ENCODE measurements at places on chromosomes 3 and 15. TPM values are rescaled to one million over a fixed set of nuclear protein-coding genes. Genes with fewer than 3 reads are reported as not detected.

DNA sequence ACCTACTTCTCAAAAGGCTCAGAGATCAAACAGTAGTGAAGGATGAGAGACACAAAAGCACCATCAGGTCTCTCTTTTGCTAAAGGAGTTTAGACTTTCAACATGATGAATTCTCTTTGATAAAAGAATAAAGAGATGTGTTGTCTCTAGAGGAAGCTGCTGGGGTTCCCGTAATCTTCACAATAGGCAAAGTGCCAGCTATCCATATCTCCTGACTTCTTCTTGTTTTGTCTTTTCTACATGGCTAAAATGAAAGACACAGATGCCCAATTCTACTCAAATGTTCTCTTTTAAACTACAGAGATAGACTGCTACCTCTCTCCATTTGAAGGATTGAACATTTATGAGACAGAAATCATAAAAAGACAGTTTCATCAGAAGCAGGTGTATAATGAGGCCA is 38.4 kb upstream of the TUSC7 start:
- H3K4me3 ChIP-seq = no peak overlapping the region
- H3K4me1 ChIP-seq = no peaks in the 10 kb centered on the region
- DNase-seq = no peak

- no peaks in the 10 kb centered on the region for H3K27me3 ChIP-seq
- H3K4me3 ChIP-seq = no peak overlapping the region
- H3K4me1 ChIP-seq = peaks cover 6% of the 10 kb centered on the region
These were observed 3.1 kb downstream of the NMNAT3 start for GRCh38 chr3:139674571-139675260.

- DNase-seq = no peak
- no peak overlapping the region for H3K27ac ChIP-seq
- H3K4me3 ChIP-seq = peak overlapping the region; percentile 45
These were observed 203.0 kb downstream of the ABHD5 start for GRCh38 chr3:43893727-43894126.

- no peaks in the 10 kb centered on the region for H3K36me3 ChIP-seq
- DNase-seq = no peak
- H3K4me3 ChIP-seq = no peak overlapping the region
- H3K27me3 ChIP-seq = no peaks in the 10 kb centered on the region
- H3K27ac ChIP-seq = no peak overlapping the region
- H3K4me1 ChIP-seq = no peaks in the 10 kb centered on the region
These were observed 59.0 kb downstream of the FHIT start for GRCh38 chr3:61192222-61192621.

- H3K4me1 ChIP-seq = peaks cover 10% of the 10 kb centered on the region
- no peak overlapping the region for H3K4me3 ChIP-seq
- no peak overlapping the region for H3K27ac ChIP-seq
- H3K27me3 ChIP-seq = no peaks in the 10 kb centered on the region
- H3K36me3 ChIP-seq = peaks cover 30% of the 10 kb centered on the region
These were observed 71.6 kb downstream of the FLNB start for GRCh38 chr3:58079773-58080172.

DNA sequence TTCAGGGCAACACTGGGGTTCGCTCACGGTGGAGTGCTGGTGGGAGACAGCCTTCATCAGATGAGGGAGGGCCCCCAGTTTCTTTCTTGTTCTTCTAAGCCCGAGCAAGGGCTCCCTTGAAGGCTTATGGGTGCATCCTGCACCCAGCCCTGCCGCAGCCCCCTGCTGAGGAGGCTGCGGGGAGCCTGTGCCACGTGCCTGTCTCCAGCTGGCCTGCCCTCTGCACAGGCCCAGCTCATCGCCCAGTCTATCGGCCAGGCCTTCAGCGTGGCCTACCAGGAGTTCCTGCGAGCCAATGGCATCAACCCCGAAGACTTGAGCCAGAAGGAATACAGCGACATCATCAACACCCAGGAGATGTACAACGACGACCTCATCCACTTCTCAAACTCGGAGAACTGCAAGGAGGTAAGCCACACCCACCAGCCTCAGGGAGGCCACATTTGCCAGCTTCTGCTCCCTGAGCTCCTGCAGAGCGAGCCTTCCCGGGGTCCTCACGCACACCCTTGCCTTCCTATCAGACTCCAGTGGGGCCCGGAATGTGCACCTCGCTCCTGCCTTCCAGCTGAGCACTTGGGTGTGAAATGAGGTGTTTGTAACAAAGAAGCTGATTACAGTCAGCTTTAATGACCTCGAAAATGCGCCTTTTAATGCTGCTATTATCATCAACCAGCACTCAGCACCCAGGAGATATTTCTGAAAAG is 164.3 kb downstream of the NSMCE3 start:
- H3K27ac ChIP-seq = no peak overlapping the region
- H3K36me3 ChIP-seq = no peaks in the 10 kb centered on the region

GRCh38 chr3:130702985-130703384 is 43.6 kb downstream of the PIK3R4 start:
- no peaks in the 10 kb centered on the region for H3K4me1 ChIP-seq
- H3K27ac ChIP-seq = no peak overlapping the region
- H3K4me3 ChIP-seq = no peak overlapping the region
- H3K27me3 ChIP-seq = no peaks in the 10 kb centered on the region
- no peak for DNase-seq

DNA sequence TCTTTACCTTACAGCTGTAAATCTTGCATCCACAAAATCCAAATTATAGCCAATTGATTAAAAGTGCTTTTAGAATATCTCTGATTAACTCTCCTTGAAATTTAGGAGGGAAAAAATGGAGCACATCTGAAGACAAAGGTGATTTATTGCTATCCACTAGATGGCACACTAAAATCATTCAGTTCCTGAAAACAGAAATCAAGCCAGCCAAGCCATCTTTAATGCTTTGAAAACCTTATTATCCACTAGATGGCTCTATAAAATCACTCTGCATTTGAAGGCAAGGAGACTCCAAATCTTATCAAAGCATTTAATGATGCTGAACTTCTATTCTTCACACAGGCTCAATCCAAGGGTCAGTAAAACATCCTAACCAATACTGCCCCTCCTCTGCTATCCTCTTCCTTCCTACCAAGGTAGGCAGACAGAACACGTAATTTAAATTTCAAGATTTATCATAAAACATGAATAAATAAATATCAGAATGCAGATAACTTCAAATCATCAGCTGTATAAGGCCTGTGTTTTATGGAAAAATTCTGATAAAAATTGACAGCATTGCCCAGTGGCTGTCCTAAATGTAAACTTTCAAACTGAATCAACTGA is 48.4 kb downstream of the GOLIM4 start:
- H3K4me3 ChIP-seq = no peak overlapping the region
- H3K36me3 ChIP-seq = peaks cover 2% of the 10 kb centered on the region
- DNase-seq = no peak
- peaks cover 9% of the 10 kb centered on the region for H3K4me1 ChIP-seq
- H3K27me3 ChIP-seq = no peaks in the 10 kb centered on the region

- no peak overlapping the region for H3K27ac ChIP-seq
- H3K36me3 ChIP-seq = no peaks in the 10 kb centered on the region
- H3K4me1 ChIP-seq = peaks cover 3% of the 10 kb centered on the region
- H3K27me3 ChIP-seq = no peaks in the 10 kb centered on the region
These were observed 67.1 kb downstream of the PLOD2 start for GRCh38 chr3:146093896-146094295.

DNA sequence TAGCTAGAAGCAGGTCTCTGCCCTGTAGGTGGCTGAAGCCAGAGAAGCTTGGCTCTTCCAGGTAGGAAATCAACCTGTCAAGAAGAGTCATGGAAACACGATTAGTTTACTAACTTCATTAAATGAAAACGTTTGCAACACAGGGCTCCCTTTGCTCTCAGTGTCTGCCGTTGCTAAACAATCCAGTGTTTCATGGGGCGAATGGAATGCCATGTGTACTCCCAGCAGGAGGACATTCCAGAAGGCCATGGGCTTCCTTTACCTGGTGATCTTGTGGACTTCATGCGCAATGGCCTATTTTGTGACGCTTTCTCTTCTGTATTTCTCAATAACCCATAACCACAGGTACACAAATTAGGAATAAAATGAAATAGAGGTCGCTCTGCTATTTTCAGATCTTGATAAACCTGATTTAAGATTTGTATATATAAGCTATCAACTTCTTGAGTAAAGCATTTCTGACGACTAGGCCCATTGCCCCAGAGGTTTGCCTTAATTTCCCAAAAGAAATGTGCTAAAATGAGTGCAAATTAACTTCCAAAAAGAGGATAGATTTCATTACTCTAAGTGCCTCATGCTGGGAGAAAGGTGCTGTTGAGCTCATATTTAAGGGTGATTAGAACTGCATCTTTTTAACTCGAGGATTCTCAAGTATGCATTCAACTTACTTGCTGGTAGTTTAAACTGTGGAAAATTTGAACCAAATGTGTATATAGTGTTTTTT is 171.0 kb downstream of the EPHA3 start:
- no peak for DNase-seq
- no peak overlapping the region for H3K27ac ChIP-seq
- no peaks in the 10 kb centered on the region for H3K4me1 ChIP-seq
- H3K36me3 ChIP-seq = no peaks in the 10 kb centered on the region
- H3K27me3 ChIP-seq = no peaks in the 10 kb centered on the region

GRCh38 chr3:180085122-180085710 is 48.5 kb upstream of the PEX5L start:
- DNase-seq = no peak
- no peak overlapping the region for H3K4me3 ChIP-seq
- no peak overlapping the region for H3K27ac ChIP-seq
- H3K36me3 ChIP-seq = no peaks in the 10 kb centered on the region
- H3K27me3 ChIP-seq = no peaks in the 10 kb centered on the region
- no peaks in the 10 kb centered on the region for H3K4me1 ChIP-seq

GRCh38 chr15:63501256-63502089 is 2.9 kb upstream of the USP3 start:
- H3K4me3 ChIP-seq = no peak overlapping the region
- no peaks in the 10 kb centered on the region for H3K27me3 ChIP-seq
- peaks cover 54% of the 10 kb centered on the region for H3K4me1 ChIP-seq
- DNase-seq = peak; percentile 84
- H3K36me3 ChIP-seq = no peaks in the 10 kb centered on the region
- H3K27ac ChIP-seq = peak overlapping the region; percentile 99

DNA sequence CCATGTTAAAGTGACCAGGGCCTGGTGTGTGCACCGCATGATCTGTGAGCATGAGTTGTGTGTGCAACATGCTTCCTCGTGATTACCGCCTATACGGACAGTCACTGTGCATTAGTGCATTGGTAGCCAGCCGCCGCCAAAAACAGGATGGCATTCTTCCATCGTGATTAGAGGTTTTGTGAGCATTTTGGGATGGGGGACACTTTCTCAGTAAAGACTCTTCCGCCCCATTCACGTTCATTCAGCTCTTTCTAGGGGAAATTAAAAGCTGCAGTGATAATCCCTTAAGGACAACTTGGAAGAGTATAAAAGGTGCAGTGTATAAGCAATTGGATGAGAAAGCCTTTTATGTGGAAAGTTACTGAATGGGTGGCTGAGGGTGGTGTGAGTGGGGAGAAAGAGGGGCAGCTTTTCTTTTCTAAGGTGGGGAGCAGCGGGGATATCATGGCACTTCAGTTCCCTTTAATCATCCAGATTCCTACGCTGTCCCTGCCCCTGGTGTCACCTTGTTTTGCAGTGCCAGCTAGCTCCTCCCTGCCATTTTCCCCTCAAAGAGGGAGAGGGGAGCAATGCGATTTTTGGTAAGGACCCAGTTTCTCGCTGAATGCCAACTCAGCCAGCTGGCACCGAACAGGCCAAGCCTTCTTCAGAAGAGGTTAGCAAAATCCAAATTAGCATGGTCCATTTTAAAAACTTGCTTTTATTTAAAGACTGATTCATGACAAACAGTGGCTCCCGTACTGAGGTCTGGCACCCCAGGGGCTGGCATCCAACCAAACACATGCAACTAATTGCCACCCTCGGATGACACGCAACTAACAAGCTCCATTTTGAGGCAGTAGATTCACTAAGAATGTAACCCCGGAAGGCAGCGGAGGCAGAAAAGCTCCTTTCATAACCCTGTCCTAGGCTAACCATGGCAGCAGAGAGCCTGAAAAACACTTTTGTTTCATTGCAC is 447.8 kb downstream of the FHIT start:
- H3K4me3 ChIP-seq = no peak overlapping the region
- no peaks in the 10 kb centered on the region for H3K4me1 ChIP-seq
- H3K36me3 ChIP-seq = no peaks in the 10 kb centered on the region
- H3K27ac ChIP-seq = no peak overlapping the region

DNA sequence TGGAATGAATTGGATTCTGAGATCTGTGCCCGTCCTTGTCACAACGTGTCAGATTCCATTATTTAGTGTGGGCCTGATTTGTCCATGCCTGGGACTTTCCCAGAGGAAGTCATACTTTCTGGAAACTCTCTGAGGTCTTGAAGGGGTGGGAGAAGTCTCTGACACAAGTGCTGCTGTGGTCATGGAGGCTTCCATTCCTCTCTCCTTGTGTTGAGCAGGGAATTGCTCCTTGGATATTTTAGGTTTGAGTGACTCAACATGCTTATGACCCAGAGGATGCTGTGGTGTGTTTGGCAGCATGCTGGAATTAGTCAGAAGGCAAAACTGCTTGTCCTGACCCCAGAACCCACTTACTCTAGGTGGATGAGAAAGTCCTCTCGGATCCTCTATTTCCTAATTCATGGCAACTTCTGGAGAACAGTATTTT is 132.1 kb downstream of the LPP start:
- peak overlapping the region; percentile 50 for H3K27ac ChIP-seq
- no peak overlapping the region for H3K4me3 ChIP-seq
- DNase-seq = no peak
- peaks cover 28% of the 10 kb centered on the region for H3K4me1 ChIP-seq
- H3K36me3 ChIP-seq = no peaks in the 10 kb centered on the region

- H3K27me3 ChIP-seq = no peaks in the 10 kb centered on the region
- DNase-seq = no peak
- H3K36me3 ChIP-seq = peaks cover 21% of the 10 kb centered on the region
- H3K4me1 ChIP-seq = no peaks in the 10 kb centered on the region
- H3K4me3 ChIP-seq = no peak overlapping the region
These were observed 294.8 kb downstream of the PLCL2 start for GRCh38 chr3:17179381-17180205.

DNA sequence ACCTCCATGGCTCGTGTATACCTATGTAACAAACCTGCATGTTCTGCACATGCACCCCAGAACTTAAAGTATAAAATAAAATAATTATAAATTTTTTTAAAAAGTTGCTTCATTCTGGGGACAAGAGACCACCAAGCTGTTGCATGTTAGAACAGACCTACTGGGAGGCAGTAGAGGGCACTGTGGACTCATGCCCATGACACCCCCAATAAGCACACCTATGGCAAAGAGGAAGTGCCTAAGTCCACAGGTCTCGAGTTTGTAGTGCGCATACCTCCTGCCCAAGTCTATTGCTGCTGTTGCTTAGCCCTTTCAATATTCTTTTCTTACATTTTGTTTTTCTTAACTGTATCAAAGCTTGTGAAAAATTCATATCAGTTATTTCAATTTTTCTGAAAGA is 267.9 kb upstream of the THBS1 start:
- H3K36me3 ChIP-seq = no peaks in the 10 kb centered on the region
- H3K27ac ChIP-seq = no peak overlapping the region
- H3K4me1 ChIP-seq = no peaks in the 10 kb centered on the region

The ZCWPW2 gene
- 1.1 TPM for total RNA-seq

The MGLL gene
- 253 TPM for total RNA-seq

The ADAMTS7 gene
- 8.1 TPM for total RNA-seq

The C3orf52 gene
- 32.0 TPM for total RNA-seq

The MST1R gene
- 97.4 TPM for total RNA-seq

The UMPS gene
- total RNA-seq = 22.7 TPM

The ZBED2 gene
- 8.2 TPM for total RNA-seq

The C3orf49 gene
- not detected for total RNA-seq

The BCHE gene
- 1.2 TPM for total RNA-seq

The FETUB gene
- total RNA-seq = not detected
